ENCODE measurements at places on chromosomes 1 and 21.
A peak's percentile ranks its signal among the peaks of the same experiment; 100 is the strongest.

DNA sequence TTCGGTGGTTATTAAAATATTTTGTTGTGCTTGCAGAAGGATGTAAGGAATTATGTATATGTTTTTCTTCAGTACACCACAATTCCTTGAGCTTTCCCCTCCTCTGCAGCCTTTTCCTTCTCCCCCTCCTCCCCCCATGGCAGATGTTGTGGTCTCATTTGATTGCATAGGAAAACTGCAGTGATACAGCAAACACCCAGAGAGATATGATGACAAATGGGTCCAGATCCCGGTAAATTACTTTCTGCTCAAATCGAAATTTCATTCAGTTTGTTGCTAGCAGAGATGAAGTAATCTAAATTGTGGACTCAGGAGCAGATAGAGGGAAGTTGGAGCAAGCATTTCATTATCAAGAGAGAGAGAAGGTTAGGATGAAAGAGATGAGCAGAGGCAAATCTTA is 9.9 kb downstream of the LMO4 start:
- no peak overlapping the region for H3K4me3 ChIP-seq
- H3K27me3 ChIP-seq: peaks cover 28% of the 10 kb centered on the region
- no peak overlapping the region for H3K27ac ChIP-seq
- H3K36me3 ChIP-seq: no peaks in the 10 kb centered on the region

- no peak overlapping the region for H3K4me3 ChIP-seq
- DNase-seq: peak; percentile 21
- no peaks in the 10 kb centered on the region for H3K4me1 ChIP-seq
Measured at GRCh38 chr1:37323486-37324377, 150.6 kb upstream of the ZC3H12A start.

DNA sequence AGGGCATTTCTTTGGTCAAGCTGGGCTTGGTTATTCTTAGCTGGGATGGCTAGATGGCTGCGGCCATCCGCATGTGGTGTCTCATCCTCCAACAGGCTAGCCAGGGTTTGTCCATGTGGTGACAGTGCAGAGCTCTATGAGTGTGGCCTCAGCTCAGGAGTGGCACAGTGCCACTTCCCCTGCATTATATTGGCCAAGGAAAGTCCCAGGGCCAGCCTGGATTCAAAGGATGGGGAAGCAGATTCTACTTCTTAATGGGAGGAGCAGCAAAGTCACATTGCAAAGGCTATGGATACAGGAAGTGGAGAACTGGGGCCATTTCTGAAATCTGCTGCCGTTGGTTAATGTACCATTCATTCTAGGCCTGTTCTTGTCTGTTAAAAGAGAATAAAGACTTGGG is 34.4 kb downstream of the STUM start:
- H3K36me3 ChIP-seq: no peaks in the 10 kb centered on the region
- H3K4me3 ChIP-seq: no peak overlapping the region
- no peak overlapping the region for H3K27ac ChIP-seq

GRCh38 chr1:160997323-160998038 is 23.5 kb downstream of the F11R start:
- H3K4me3 ChIP-seq: no peak overlapping the region
- no peaks in the 10 kb centered on the region for H3K27me3 ChIP-seq
- no peak overlapping the region for H3K27ac ChIP-seq
- DNase-seq: peak; percentile 68

DNA sequence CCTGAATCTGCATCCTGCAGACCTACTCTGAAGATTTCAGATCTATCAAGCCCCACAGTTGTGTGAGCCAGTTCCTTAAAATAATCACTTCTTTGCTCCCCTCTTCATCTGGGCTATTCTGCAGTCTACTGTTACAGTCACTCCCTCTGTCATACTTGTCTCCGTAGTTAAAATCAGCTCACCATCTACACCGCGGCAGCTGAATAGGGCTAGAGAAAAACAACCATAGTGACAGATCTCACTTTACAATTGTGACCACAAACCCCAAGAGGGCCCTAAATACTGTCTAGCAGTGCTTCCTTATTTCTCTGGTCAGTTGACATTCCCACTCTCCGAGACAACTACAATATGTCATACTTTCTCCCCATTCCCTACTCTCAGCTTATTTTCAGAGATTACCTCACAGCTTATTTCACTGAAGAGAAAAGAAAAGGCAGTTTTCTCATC is 12.9 kb downstream of the DESI2 start:
- no peak for DNase-seq
- H3K4me3 ChIP-seq: no peak overlapping the region
- no peaks in the 10 kb centered on the region for H3K27me3 ChIP-seq
- H3K4me1 ChIP-seq: no peaks in the 10 kb centered on the region

- H3K27me3 ChIP-seq: no peaks in the 10 kb centered on the region
- no peaks in the 10 kb centered on the region for H3K36me3 ChIP-seq
- no peaks in the 10 kb centered on the region for H3K4me1 ChIP-seq
- no peak overlapping the region for H3K4me3 ChIP-seq
- H3K27ac ChIP-seq: no peak overlapping the region
Measured at GRCh38 chr1:112888630-112889029, 67.4 kb downstream of the SLC16A1 start.

GRCh38 chr1:206654828-206655227 is 19.5 kb downstream of the DYRK3 start:
- H3K36me3 ChIP-seq: no peaks in the 10 kb centered on the region
- peaks cover 12% of the 10 kb centered on the region for H3K27me3 ChIP-seq
- H3K4me1 ChIP-seq: no peaks in the 10 kb centered on the region
- no peak overlapping the region for H3K27ac ChIP-seq
- no peak overlapping the region for H3K4me3 ChIP-seq

DNA sequence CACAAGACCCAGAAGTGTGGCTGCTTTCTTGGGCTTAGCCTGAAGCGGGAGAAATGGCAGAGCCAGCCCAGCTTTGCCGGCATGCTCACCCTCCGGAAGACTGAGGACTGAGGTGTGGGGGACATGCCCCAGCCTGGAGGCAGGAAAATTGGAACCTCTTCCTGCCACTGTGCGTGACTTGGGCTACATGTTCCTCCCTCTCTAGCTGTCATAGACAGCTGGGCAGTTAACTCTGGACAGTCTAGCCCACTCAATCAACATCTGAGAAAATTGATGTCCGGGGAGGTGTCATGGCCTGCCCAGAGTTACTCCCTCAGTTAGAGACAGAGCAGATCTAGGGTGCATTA is 59.7 kb downstream of the UBE2T start:
- no peak overlapping the region for H3K27ac ChIP-seq
- H3K4me1 ChIP-seq: peaks cover 13% of the 10 kb centered on the region
- DNase-seq: no peak
- no peaks in the 10 kb centered on the region for H3K36me3 ChIP-seq

DNA sequence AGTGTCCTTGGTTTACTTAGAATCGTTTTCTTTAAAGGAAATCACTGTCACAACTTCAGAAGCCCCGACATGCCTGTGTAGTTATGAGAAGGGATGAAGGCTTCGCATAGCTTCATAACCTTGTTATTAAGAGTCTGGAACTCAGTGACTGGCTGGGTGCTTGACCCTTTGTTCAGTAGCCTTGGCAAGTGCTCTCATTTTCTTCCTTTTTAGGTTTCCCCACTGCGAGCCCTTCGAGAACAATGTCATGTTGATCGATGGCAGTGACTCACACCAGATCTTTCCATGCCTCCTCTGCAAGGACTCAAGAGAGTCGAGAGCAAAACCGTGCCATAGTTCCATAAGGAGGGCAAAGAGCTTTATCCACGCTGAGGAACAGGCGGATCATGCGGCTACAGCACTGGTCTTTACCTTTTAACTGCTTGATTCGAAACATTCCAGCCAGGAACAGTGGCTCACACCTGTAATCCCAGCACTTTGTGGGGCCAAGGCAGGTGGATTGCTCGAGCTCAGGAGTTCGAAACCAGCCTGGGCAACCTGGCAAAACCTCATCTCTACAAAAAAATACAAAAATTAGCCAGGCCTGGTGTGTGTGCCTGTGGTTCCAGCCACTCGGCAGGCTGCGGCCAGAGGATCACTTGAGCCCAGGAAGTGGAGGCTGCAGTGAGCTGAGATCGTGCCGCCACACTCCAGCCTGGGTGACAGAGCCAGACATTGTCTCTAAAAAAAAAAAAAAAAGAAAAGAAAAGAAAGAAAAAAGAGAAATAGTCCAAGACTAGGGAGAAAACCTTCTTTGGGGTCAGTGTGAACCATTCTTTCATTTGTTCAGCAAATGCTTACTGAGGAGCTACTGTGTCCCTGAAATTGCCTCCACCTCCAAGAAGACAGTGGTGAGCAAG is 95.4 kb upstream of the ERRFI1 start:
- DNase-seq: no peak
- no peaks in the 10 kb centered on the region for H3K4me1 ChIP-seq
- H3K27me3 ChIP-seq: no peaks in the 10 kb centered on the region

- H3K4me3 ChIP-seq: peak overlapping the region; percentile 68
- no peaks in the 10 kb centered on the region for H3K27me3 ChIP-seq
- H3K36me3 ChIP-seq: peaks cover 22% of the 10 kb centered on the region
- peak overlapping the region; percentile 75 for H3K27ac ChIP-seq
Measured at GRCh38 chr21:46459356-46460112, 843 bp downstream of the DIP2A start.

DNA sequence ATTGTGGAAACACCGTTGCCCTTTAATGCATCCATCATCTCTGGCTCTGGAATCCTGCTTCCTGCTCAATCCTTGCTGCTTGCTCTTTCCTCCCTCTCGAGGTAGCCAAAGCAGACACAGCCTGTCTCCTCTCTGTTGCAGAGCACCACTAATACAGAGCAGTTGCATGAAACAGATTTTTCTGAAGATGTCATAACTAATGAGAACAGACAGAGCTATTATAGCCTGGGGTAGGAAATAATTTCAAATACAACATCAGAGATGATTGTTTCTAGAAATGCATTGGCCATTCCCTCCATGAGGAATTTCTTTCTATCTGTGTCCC is 23.3 kb upstream of the ACBD6 start:
- no peak overlapping the region for H3K27ac ChIP-seq
- no peaks in the 10 kb centered on the region for H3K4me1 ChIP-seq
- no peaks in the 10 kb centered on the region for H3K27me3 ChIP-seq
- no peak overlapping the region for H3K4me3 ChIP-seq
- H3K36me3 ChIP-seq: no peaks in the 10 kb centered on the region
- DNase-seq: no peak

DNA sequence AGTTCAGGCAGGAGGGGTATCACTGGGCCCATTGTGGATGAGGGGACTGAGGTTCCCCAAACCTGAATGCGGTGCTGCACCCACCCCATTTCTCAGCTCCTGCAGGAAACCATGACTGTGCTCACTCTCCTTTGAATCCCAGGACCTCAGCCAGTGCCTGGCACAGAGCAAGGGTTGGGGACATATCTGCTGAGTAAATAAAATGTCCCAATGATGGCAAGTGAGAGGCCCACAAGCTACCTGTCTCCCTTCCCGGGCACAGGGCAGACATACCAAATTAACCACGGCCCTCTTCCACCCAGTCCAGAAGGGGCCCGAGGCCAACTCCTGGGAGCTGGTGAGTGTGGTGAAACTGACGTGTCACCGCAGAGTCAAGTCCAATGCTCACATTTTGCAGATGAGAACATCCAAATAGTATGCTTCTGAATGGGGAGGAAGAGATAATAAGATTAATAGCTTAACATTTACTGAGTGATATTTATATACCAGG is 97.6 kb downstream of the EPHB2 start:
- no peaks in the 10 kb centered on the region for H3K27me3 ChIP-seq
- no peaks in the 10 kb centered on the region for H3K4me1 ChIP-seq
- H3K27ac ChIP-seq: no peak overlapping the region
- H3K4me3 ChIP-seq: no peak overlapping the region

DNA sequence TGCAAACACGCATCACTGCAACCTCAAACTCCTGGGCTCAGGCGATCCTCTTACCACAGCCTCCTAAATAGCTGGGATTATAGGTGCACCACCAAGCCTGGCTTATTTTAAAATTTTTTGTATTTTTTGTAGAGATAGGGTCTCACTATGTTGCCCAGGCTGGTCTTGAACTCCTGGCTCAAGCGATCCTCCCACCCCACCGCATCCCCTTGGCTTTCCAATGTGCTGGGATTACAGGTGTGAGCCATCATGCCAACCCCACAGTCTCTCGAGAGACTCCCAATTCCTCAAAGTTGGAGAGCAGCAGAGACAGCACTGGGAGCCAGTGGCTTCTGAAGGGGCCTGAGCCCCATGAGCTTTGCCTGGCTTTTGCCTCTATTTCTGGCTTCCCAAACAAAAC is 42.7 kb downstream of the PGBD5 start:
- H3K4me1 ChIP-seq: no peaks in the 10 kb centered on the region
- no peak overlapping the region for H3K4me3 ChIP-seq
- H3K27me3 ChIP-seq: no peaks in the 10 kb centered on the region
- no peak for DNase-seq
- H3K27ac ChIP-seq: no peak overlapping the region

- no peaks in the 10 kb centered on the region for H3K4me1 ChIP-seq
- no peaks in the 10 kb centered on the region for H3K36me3 ChIP-seq
- no peak for DNase-seq
- no peak overlapping the region for H3K27ac ChIP-seq
- no peaks in the 10 kb centered on the region for H3K27me3 ChIP-seq
Measured at GRCh38 chr1:92764116-92764515, 20.8 kb downstream of the EVI5 start.

DNA sequence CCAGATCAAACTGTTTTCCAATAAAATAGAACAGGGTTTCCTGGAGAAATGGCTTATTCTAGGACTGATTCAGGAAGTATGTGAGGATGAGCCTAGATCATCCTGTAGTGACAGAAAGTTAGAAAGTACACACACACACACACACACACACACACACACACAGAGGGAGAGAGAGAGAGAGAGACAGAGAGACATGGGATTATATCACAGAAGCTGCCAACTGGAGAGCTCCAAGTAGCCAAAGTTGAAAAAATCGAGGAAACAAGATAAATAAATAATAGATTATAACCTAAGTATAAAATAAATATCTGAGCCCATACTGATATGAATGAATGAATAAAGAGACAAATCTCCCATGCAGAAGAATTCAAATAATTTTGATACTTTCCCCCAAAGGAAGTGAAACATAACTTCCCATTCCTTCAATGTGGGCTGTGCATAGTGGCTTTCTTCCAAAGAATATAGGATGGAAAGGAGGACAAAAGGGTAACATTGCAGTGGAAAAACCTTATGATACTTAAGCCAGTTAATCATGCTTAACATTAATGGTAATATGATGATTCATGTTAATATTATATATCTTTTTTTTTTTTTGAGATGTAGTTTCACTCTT is 171.6 kb downstream of the NTPCR start:
- H3K4me3 ChIP-seq: no peak overlapping the region
- H3K36me3 ChIP-seq: no peaks in the 10 kb centered on the region

DNA sequence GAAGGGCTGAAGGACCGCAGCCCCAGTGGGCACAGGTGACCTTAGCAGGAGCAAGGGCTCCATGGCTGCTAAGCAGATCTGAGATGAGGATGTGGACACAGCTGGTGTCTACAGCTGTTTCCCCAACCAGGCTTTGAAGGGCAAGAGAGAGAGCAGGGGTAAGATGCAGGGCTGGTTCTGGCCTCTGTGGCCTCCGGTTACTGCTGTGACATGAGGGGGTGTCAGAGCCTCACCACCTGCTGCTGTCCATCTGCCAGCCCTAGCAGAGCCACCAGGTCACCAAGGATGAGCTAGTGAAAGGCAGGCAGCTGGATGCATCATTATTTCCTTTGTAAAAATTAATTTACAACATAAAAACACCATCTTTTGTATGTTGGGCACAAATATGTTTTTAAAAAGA is 33.4 kb downstream of the OBSCN start:
- no peak for DNase-seq
- no peaks in the 10 kb centered on the region for H3K4me1 ChIP-seq
- no peak overlapping the region for H3K4me3 ChIP-seq

Measured in CD4-positive, CD25-positive, alpha-beta regulatory T cell (primary cell).